ENCODE measurements at places on chromosomes 6 and 20. TPM values are rescaled to one million over a fixed set of nuclear protein-coding genes. Genes with fewer than 3 reads are reported as not detected.

DNA sequence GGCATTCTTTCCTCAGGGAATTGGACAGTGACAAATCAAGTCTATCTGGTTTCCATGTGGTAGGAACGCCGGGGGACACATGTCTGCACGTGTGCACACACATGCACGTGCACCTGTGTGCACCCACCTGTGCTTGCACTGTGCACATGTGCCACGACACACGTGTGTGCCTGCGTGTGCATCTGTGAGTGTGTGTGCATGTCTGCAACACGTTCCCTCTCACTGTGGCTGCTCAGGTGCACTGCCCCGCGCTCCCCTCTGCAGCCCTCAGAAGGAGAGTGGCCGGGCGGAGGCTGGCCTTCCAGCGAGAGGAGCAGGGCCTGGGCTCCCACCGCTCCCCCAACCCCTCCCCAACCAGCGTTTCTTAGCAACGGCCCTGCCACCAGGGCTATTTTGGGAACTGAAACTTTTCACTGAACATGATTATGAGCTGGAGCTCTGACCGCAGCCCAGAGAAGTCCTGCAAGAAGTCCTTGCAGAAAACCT lies 147.8 kb downstream of the PHACTR3 start:
- DNase-seq: no peak
- no peak overlapping the region for H3K4me3 ChIP-seq
- H3K36me3 ChIP-seq: no peaks in the 10 kb centered on the region
- H3K27me3 ChIP-seq: peaks cover 18% of the 10 kb centered on the region
- no peak overlapping the region for H3K27ac ChIP-seq
- H3K4me1 ChIP-seq: no peaks in the 10 kb centered on the region

- peaks cover 13% of the 10 kb centered on the region for H3K4me1 ChIP-seq
- H3K4me3 ChIP-seq: no peak overlapping the region
- H3K27me3 ChIP-seq: no peaks in the 10 kb centered on the region
- DNase-seq: no peak
- no peak overlapping the region for H3K27ac ChIP-seq
These were observed 19.8 kb downstream of the RALY start for GRCh38 chr20:34013554-34013953.

DNA sequence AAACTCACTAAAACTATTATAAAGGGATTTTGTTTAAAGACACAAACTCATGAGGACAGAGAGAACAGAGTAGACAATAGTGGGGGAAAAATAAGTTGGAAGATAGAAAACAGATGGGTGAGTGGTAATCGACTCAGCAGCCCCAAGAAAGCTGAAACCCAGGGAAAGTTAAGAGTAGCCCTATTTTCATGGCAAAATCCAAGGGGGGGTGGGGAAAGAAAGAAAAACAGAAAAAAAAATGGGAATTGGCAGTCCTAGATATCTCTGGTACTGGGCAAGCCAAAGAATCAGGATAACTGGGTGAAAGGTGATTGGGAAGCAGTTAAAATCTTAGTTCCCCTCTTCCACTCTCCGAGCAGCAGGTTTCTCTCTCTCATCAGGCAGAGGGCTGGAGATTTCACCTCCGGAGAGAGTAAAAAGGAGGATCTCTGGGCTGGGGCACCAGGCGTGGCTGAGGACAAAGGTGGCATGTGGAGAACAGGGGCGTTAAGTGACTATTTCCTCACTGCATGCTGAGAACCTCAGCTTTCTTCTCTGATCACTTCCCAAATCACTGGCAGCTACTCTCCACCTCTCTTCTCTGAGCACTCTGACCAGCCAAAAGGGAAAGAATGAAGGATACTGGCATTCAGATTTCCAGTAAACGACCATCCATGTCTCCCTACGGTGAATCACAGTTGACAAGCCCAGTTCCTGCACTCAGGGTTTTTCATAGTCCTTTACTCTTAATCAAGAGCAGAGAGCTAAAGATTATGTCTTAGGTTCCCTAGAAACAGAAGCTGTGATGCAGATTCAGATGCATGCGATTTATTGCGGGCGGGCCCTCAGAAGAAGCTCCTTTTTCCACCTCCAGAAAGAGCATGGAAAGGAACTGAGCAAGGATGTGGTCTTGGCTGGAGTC lies 7.3 kb upstream of the RNF24 start:
- no peak overlapping the region for H3K4me3 ChIP-seq
- H3K4me1 ChIP-seq: peaks cover 9% of the 10 kb centered on the region
- H3K36me3 ChIP-seq: no peaks in the 10 kb centered on the region
- DNase-seq: no peak
- H3K27ac ChIP-seq: peak overlapping the region; percentile 28

CBLN4 gene
- 1.6 TPM for polyA plus RNA-seq

DNA sequence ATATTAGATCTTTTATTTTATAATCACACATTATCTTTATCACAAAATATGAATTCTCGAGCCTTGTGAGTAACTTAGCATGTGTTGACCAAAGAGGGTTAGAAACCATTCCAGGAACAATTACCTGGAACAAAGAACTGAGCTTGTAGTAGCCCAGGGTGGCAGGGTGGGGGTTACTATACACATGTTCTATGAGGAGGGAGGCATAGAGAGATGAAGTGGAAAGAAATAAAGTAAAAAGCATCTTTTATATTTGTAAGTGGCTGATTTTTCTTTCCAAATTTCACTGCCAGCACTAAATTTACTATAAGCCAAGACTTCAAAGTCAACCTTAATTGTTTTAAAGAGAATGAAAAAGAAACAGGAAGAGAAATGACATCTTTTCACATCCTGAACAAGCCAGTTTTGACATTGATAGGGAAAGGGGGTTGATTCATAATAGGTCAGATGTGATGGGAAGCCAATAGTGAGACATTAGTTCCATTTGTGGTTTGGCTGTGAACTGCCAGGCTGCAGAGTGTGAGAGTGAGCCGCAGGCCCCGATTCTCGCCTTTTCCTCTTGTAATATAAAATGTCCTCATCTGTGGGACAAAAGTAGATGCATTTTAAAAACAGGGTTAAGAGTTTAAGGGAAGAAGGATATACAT lies 52.7 kb upstream of the MYB start:
- no peaks in the 10 kb centered on the region for H3K4me1 ChIP-seq
- no peak for DNase-seq
- no peak overlapping the region for H3K27ac ChIP-seq
- H3K36me3 ChIP-seq: no peaks in the 10 kb centered on the region
- no peak overlapping the region for H3K4me3 ChIP-seq

DNA sequence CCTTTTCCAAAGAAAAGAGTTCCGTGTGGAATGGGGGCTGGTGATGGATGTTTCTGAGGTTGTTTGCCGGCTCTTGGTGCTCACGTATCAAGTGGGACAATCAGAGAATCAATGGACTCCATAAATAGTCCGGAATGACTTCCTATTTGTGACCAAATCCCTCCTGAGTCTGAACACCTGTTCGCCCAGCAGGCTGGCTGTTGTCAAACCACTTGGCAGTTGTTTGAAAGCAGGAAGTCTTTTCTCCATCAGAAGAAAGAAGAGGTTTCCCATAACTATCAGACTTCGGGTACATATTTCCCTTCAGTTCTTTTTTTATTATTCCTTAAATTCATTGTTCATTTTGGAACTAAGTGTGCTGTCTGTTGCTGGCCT lies 154.7 kb upstream of the RIN2 start:
- no peaks in the 10 kb centered on the region for H3K4me1 ChIP-seq
- no peak overlapping the region for H3K27ac ChIP-seq
- no peaks in the 10 kb centered on the region for H3K27me3 ChIP-seq
- H3K4me3 ChIP-seq: no peak overlapping the region
- no peaks in the 10 kb centered on the region for H3K36me3 ChIP-seq
- no peak for DNase-seq

DNA sequence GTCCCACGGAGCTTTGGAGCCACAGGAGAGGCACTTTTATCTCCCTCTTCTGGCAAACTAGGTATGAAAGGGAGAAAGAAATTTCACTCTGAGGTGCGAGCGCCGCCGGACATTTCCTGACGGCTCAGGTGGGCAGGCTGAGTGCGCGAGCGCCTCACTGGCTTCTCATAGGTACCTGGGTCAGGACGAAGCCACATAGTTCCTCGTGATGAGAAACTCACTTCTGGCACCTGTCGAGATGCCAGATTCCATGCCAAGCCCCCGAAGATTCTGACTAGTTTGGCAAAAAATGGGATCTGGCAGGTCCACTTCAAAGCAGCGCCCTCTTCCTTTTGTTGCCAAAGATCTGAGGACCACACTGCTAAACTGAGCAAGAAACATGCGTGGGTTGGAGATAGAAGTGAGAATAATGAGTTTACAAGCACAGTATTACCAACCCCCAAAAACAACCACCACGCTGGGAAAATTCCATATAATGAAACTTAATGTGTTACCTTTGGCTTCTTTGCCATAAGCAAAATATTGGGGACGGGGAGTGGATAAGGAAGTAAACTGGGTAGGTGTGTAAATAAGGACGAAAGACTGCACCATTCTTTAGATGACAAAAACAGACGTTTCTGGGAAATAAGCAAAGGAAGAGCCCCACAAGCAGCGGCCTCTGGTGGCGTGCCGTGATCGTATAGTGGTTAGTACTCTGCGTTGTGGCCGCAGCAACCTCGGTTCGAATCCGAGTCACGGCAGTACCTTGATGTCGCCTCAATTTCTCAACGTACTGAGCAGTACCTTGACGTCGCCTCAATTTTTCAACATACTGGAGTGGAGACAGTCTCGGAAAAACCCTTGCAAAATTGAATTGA lies 89.8 kb upstream of the PRSS16 start:
- H3K4me1 ChIP-seq: no peaks in the 10 kb centered on the region
- H3K27ac ChIP-seq: peak overlapping the region; percentile 39
- no peaks in the 10 kb centered on the region for H3K27me3 ChIP-seq
- H3K4me3 ChIP-seq: peak overlapping the region; percentile 50
